ENCODE measurements at places on chromosomes 2 and 18.

GRCh38 chr2:123035541-123035940 is 989.5 kb upstream of the CNTNAP5 start:
- DNase-seq, result no peak

GRCh38 chr18:6057604-6058003 is 162.3 kb upstream of the TMEM200C start:
- no peak for DNase-seq

GRCh38 chr2:170886386-170886785 is 42.7 kb upstream of the GORASP2 start:
- no peak for DNase-seq

DNA sequence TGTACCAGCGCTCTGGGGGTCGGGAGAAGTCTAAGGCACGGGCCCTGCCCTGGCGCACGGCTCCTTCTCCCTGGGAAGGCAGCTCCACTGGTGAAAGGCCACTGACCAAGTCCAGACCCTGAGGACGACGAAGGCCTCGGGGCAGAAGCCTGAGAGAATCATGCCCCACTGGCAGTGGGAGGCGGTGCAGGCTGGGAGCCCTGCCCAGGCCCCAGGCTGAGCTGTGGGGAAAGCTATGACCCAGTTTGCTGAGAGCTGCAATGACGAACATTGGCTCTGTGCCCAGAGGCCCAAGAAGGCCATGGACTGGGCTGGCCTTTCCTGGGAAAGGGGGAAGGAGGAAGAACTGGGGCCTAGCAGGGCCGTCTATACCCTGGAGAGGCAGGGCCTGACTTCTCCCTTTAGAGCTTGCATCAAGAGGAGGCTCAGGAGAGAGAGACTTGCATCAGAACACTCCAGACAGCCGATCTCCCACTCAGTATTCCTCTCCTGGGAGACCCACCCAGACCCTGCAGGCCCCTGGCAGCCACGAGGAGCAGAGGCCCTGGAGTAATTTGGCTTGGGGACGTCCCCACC is 32.9 kb downstream of the HS1BP3 start:
- peak; percentile 83 for DNase-seq

- no peak for DNase-seq
Measured at GRCh38 chr18:74914052-74914591, 294.8 kb downstream of the PTGR3 start.

DNA sequence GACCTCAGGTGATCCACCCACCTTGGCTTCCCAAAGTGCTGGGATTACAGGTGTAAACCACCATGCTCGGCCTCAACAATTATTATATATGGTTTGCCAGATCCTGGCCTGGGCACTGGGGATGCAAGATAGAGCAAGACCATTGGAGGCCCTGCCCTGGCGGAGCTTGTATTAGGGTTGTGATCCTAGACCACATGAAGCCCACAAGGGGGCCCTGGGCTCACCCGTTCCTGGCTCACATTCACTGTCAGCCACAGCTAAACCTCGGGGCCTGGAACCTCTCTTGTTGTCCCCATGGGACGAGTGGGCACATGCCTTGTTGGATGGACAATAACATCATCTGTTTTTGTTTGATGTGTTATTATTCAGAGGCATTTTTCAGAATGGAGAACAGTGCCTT is 14.9 kb downstream of the HPCAL1 start:
- DNase-seq, result no peak

GRCh38 chr2:196951973-196952372 is 25.5 kb upstream of the PGAP1 start:
- no peak for DNase-seq

DNA sequence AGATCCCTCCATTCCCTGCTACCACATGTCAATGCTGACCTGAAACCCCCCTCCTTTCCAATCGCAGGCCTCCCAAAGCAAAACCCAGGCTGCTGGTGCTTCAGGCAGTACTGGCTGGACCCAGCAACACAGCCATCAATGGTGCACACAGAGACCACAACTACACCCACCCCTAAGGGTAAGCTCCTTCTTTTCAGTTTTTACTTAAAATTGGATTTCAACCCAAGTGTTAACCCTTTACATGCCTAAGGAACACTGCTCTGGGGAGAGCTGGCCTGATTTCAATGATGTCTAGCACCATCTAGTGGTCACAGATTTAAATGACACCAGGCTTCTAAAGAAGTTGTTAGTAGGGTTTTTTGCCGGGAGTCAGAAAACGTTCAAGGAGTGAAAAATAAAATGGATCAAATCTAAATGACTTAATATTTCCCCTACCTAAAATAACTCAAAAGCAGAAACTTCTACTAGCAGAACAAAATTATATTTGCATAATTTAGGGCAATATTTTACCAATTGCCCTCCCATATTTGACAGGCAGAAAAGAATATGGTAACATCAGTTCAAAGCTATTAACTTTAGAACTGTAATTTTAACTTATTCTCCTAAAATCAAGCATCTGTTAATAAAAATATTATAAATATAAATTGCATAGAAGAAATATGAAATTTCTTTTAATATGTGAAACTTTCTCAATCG is 24.6 kb downstream of the FECH start:
- peak; percentile 43 for DNase-seq

- no peak for DNase-seq
Measured at GRCh38 chr2:86238354-86238753, 39.1 kb downstream of the MRPL35 start.

DNA sequence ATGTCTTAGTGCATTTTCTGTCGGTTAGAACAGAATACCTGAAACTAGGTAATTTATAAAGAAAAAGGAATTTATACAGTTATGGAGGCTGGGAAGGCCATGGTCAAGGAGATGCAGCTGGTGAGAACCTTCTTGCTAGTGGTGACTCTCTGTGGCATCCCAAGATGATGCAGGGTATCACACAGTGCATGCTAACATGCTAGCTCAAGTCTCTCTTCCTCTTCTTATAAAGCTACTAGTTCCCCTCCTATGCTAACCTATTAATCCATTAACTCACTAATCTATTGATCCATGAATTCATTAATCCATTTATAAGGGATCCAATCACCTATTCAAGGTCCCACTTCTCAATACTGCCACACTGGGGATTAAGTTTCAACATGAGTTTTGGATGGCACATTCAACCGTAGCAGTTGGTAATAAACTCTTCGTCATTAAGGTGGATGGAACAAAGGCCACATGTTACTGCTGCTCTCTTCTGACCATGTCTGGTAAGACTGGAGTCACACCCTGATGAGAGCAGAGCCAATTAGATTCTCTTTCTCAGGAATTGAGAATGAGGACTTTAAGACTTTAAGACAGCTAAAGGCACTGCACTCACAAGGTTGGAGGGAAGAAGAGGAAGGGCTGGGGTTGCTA is 211.6 kb upstream of the SMAD7 start:
- no peak for DNase-seq

DNA sequence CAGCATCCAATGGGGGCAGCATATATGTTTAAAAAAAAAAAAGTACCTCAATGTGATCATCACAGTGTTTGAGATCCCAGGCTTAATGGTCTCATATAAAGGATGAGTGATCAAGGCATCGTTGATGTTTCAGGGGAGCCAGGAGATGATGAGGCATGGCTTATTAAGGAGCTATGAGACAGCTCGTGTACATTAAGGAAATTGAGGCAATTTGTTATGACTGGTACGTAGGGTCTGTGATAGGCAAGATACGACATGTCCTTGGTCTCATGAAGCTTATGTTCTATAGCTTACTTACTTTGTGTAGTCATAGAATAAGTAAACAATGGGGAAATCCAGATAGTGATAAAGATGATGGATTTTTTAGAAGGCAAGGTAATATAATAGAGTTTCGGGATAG is 49.1 kb upstream of the FAM171B start:
- no peak for DNase-seq

- DNase-seq, result no peak
Measured at GRCh38 chr2:226396541-226396940, 403.1 kb downstream of the IRS1 start.

DNA sequence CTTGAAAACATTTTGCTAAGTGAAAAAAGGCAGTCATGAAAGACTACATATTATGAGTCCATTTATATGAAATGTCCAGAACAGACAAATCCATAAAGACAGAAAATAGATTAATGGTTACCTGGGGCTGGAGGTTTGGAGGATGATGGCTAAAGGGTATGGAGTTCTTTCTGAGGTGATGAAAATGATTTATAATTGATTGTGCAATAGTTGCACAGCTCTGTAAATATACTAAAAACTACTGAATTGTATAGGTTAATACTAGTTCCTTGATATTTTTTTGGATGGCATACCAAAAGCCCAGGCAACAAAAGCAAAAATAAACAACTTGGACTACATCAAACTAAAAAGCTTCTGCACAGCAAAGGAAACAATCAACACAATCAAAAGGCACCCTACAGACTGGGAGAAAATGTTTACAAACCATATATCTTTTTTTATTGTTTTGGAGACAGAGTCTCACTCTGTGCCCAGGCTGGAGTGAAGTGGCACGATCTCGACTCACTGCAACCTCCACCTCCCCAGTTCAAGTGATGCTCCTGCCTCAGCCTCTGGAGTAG is 21.5 kb downstream of the SOS1 start:
- no peak for DNase-seq

DNA sequence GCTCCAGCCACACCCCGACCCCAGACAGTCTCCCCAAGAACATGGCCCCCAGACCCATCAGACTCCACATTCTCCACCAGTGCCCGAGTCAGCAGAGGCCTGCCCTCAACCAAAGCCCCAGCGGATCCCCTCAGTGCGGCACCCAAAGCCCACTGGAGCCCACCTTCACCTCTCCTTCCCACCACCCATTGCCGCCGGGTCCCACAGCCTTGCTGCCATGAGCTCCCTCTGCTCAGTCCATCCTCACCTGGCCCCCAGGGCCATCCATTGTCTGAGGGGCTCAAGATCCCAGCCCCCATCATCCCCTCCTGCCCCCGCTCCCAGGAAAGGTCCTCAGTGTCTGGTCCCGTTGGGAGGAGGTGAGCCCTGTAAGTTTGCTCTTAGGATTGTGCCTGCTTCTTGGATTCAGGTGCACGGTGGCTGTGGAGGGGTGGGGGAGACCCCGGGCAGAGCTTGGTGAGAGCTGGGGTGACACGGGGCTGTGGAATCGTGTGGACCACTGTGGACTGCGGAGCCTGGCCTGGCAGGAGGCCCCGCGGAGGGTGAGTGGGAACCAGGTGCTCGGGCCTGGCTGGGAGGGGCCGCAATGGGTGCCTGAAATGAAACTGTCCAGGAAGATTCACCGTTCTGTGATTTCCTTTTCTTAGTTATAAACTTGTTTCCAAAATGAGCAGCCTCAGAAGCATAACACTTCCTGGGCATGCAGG is 32.7 kb upstream of the GPC1 start:
- no peak for DNase-seq

DNA sequence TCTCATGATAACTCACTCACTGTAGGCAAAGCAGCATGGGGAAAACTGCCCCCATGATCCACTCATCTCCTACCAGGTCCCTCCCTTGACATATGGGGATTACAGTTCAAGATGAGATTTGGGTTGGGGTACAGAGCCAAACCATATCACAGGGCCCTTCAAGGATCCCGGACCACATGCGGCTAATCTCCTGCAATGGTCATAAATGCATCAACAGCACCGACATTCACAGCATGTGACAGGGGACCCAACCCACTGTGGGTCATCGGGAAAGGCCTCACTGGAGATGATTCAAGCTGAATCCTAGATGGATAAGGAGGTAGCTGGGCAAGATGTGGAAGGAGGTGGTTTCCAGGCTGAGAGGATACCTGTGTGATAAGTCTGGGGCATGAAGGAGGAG is 129.4 kb downstream of the MYO5B start:
- DNase-seq, result no peak

DNA sequence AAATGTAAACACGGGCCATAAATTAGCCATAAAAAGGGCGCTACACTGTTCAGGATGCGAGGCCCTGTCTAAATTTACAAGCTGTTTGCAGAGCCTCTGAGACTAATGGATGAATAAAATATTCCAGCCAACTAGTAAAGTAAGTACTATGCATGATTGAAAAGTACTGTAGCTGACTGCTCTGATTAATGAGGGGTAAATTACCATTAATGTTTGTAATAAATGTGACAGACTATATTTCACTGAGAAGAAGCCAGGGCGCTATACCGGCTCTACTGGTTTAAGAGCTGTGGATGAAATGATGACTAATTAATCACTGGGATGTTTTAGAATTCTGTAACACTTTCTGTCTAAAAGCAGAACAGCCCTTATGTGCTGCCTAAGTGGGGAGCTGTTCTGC is 54.3 kb upstream of the RGPD4 start:
- DNase-seq, result peak; percentile 12

DNA sequence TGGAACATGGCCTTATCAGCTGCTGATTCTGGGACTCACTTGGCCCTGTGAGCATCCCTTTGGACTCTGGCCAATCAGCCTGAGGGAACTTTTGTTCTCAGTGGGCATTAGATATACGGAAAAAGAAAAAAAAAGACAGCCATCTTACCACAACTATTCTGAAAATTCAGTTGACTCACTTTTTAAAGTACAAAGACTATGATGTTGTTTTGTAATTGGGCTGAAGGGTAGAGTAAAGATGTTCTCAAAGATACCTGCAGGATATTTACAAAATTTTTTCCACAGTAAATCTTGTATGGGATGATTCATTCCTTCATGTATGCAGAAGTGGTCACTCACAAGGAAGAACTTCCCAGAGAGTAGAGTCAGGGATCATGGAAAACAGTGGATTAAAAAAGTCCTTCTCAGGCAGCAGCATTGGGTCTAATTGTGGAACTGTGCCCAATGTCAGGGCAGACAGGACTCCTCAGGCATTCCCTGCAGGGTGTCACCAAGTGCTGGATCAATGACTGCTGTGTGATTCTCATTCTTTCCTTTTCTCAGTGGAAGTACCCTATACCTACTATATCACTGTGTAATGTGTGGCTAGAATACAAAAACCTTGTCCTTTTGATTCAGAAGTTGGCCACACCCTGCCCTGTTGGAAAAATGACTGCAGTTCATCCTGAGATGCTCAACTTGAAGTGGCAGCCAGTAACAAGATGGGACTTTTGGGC is 35.4 kb downstream of the SULT1C4 start:
- no peak for DNase-seq

- no peak for DNase-seq
Measured at GRCh38 chr2:134027980-134028379, 225.9 kb upstream of the MGAT5 start.

GRCh38 chr2:26536371-26537068 is 58.6 kb upstream of the OTOF start:
- DNase-seq, result no peak

All from left kidney (tissue), 8 donors.